ENCODE measurements at places on chromosomes 7 and 10. TPM values are rescaled to one million over a fixed set of nuclear protein-coding genes. Genes with fewer than 3 reads are reported as not detected.
A peak's percentile ranks its signal among the peaks of the same experiment; 100 is the strongest.

GRCh38 chr7:100641860-100642533 is 645 bp upstream of the TFR2 start:
- DNase-seq = no peak

DNA sequence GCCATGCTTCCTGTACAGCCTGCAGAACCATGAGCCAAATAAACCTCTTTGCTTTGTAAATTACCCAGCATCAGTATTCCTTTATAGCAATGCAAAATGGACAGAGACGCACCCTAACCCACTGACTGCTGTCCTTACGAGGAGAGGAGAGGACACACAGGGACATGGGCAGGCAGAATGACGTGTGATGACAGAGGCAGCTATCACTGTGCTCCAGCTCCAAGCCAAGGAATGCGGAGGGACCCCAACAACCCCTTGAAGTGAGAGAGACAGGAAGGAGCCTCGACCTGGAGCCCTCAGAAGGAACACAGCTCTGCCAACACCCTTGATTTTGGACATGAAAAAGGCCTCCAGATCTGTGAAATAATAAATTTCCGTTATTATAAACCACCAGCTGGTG is 46.6 kb upstream of the EBF3 start:
- DNase-seq = peak; percentile 34

The IQUB gene
- 0.05 TPM for total RNA-seq

DNA sequence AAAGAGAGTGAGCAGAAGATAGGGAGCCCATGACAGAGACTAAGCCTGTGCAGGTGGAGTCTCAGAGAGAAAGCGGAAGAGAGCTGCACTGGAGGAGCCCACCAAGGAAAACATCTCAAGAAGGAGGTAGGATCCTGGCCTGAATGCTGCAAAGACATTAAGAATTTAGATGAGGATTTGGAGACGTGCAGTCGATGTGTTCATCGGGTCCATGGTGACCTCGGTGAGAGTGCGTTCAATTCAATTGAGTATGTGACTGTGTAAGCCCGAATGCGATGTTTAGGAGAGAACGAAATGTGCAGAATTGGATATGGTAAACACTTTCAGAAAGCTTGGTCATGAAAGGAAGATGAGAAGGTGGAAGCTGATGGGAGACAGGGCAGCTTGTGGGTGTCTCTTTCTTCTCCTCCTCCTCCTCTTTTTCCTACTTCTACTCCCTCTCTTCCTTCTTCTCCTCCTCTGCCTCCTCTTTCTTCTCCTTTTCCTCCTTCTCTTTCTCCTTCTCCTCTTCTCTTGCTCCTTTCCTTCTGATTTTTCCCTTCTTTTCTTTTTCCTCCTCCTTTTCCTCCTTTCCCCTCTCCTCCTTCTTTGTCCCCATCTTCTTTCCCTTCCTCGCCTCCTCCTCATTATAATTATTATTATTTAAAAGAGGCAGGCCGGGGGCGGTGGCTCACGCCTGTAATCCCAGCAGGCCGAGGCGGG is 276.0 kb downstream of the RPS24 start:
- DNase-seq = no peak

The KNDC1 gene
- 0.21 TPM for total RNA-seq

Measured in activated CD4-positive, alpha-beta T cell treated with anti-CD3 and anti-CD28 coated beads, Interleukin-2, amount 10 ng/mL, durations not matched to agents 24 days and 14 days (primary cell).